ENCODE measurements at places on chromosomes 2 and 18.

DNA sequence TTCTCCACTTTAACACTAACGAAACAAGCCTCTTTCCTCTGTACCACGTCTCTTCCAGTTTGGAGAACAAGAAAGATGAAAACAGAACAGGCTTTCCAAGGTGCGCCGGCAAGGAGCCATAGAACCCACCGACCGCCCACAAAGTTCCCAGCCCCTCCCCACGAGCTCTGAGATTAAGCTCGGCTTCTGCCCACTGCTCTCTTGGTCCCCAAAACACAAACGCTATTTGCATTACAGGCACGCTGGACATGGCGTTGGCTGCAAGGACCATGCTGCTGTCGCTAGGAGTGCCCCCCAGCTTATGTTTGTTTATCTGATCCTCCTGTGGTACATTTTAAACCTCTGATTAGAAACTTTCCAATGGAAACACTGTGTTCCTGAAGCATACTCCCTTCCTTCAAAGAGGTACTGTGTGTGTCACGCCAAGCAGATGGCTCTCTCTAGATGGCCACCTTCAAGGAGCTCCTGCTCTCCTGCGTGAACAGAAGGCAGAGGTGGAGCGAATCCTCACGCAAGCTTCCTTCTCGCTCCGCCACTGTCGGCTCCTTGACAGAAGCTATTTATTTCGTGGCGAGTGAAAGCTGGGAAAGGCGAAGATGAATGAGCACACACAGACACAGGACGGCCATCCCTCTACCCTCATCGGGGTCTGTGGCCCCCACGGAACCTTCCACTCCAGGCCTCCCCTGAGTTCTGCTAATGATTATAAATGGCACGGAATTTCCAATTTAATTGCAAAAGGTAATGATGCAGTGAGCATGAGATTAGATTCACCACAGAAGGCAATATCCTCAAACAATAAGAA is 166.2 kb downstream of the EIPR1 start:
- DNase-seq: no peak

- no peak for DNase-seq
Observed at GRCh38 chr2:197128897-197129296, 181.7 kb downstream of the ANKRD44 start.

GRCh38 chr18:37598966-37599896 is 33.6 kb upstream of the CELF4 start:
- DNase-seq: no peak

DNA sequence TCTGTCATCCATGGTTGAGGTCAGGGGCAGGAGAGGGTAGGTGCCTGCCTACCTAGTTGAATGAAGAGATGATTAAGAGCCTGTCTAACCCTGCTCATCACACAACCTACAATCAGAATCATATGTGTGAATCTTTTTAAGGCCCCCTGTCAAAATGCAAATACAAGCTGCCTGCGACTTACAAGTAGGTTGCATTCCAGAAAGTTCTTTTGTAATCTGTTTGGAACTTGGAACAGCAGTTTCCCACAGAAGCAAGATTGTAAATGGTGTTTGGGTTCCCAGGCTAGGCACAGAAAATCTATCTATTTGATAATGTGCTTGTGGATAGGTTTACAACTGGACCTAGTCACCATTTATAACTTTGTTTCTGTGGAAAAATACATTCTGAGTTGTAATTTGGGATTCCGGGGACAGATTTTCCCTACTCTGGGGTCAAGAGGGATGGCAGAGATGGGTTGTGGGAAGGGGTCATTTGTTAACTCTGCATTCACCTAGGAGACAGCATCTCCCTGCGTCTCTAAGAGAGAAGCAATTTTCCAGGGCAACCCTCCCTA is 4.4 kb downstream of the LIPG start:
- DNase-seq: no peak

DNA sequence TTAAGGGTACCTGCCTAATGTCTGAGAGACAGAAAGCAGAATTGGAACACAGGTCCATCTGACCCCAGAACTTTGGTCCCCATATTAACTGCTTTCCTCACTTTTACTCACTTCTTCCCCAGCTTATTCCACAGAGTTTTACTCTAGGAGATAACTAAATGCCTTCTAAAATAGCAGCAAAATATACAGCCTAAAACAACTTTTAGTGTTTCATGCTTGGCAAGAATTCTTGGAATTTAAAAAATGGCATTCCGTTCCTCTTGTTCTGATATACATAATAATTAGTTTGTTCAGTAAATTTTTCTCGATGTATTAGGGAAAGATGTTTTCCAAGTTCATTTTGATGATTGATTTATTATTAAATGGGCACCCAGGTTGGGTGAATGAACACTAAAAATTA is 151.9 kb downstream of the FHOD3 start:
- DNase-seq: no peak

DNA sequence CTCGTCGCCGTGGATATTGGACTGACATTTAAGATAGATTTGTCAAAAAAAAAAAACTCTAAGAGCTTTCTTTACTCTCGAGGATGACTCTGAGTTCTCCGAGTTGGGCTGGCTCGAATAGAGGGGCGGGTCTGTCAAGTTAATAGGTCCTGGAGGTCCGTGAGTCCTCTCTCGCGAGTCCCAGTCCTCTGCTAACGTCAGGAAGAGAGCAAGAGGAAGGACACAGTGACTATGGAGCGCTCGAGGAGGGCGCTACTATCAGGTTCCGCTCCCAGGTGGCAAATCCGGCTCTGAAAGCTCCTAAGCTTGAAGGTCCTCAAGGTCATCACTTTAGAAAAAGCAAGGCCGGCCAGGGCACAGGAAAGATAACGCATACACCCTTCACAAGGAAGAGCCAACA is 404 bp upstream of the AKAIN1 start:
- no peak for DNase-seq

- no peak for DNase-seq
Observed at GRCh38 chr18:6590326-6590725, 139.2 kb upstream of the ARHGAP28 start.

DNA sequence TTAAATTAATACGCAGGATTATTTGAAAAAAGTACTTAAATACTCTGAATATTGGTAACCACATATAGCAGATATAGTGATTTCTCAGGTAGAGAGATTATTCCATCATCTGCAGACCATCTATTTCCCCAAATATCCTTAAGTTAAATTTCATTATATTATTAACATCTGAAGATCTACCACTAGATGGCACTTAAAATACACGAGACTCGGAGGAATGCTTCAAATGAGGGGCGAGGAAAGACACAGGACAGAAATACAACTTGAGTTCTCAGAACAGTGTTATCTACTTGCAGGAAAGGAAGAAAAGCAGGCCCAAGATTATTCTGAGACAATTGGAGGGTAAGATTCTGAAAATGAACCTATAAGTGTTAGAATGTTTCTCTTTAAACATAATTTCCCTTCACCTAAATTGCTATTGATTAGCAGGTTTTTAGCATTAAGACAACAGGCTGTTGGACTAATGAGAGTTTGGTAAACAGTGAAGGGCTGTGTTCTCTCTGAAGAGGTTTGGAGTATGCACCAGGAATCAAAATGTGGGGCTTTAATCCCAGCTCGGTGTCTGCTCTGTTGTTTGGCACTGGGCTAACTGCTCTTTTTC is 76.9 kb upstream of the GCFC2 start:
- peak; percentile 42 for DNase-seq

GRCh38 chr2:24111407-24111901 is 11.7 kb downstream of the PFN4 start:
- DNase-seq: peak; percentile 19

GRCh38 chr18:70301667-70302066 is 12.8 kb downstream of the SOCS6 start:
- no peak for DNase-seq

GRCh38 chr2:94622113-94622618 is 249.1 kb upstream of the TEKT4 start:
- DNase-seq: no peak

DNA sequence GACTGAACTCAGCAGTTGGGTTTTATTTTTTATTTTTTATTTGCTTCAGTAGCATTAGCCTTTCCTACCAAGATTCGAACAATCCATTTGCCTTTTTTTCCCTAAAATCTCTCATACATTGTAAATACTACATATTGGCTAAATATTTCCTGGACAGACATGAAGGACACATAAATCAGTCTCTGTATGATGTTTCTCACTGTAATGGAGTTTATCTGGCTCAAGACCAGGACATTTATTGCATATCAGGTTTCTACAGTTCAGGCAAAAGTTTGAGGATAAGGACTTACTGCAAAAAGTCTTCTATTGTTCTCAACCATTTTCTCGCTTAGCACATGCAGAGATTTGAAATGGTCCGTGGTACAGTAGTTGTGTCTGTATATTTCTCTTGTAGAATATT is 3.3 kb downstream of the CLUL1 start:
- no peak for DNase-seq

DNA sequence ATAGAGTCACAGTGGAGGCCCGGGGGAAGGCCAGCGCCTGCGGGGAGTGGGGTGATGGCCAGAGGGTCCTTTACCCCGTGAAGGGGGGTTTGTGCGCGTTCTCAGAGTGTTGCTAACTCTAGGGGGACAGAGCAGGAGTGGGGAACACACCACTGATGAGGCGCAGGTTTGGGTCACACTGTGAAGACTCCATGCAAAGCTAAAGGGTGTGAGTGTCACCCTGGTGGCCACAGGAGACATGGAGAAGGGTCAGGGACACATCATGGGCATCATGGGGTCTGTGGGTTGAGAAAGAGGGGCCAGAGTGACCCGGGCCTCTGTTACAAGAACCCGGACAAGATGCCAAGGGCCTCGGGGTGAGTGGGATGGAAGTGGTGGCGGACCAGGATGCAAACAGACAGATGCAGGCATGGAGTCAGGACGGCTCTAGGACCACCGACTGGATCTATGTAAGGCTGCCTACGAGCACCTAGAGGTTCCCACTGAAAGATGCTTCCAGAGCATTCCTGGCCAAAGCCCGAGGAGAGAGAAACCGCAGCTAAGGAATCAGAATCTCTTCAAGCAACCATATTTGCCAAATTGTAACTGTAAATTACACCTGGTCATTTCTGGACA is 84.3 kb downstream of the PXDN start:
- no peak for DNase-seq

DNA sequence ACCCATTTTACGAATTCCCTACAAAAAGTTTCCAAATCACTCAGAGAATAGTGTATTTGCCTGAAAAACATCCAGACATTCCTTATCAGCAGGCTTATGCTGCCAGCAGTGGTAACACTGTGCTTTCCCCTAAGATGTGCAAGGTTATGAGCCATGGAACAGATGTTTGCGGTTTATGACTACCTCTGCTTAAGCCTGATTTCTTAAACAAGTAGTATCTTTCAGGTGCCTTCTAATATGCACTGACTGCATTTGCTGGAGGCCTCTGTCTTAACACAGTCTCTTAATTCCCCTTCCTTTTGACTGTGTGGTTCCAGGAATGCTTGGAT is 54.8 kb downstream of the CDC42EP3 start:
- peak; percentile 78 for DNase-seq

DNA sequence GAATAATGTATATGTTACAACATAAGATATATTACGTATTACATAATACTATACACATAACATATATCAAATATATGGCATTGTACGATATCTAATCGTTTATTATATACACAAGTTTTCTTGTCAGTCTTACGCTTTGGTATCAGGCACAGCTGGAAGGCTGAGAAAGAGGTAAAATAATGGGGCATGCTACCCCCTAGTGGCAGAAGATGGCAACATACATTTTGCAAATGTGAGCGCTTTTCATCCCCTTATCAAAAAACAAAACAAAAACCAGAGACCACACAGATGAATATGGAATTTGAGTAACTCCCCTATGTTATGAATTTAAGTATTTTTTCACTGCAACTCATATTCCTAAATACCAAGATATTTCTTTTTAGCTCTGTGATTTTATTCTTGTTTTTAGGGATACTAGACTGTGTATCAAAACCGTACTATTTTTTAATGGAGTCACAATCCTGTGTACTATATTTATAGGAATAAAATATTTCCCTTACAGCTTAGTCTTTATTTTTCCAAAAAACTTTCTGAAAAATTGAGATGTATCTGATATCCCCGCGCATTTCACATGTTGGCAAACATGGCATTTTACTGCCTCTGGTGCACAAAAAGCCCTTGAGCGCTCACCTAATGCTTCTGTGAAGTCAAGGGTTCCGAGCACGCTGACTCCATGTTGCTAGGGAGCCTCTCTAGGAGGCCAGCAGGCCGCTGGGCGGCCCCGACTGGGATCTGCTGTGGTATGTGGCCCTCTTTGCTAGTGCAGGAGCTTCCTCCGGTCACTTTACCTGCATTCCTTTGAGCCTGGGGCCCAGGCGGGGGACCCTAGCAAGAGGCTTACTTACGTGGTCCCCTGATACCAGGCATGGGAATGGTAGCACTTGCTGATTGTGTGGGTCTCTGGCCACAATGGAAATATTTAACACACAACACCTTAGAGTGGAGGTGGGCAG is 62.5 kb downstream of the SLC4A3 start:
- peak; percentile 77 for DNase-seq

DNA sequence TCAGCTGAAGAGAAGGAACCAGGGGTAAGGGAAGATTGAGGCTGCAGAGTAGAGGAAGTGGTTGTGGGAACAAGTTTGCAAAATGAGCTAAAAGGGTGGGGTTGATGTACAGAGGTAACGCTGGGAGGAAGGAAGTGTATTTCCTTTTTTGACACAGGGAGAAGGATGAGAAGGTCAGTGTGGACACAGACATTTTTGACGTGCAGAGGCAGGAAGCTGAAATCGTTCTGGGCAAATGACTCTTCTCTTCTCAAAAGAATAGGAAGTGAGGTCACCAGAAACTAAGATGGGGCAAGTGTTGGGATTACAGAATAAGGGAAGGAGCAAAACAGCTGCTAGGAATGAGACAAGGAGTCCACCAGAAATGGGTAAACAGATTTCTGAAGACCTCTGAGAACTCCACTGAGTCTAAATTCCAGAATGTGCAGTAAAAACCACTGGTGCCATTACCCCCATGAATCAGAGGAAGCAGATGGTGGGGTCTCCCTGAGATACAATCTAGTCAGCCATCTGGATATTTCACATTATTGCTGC is 20.0 kb upstream of the RNF149 start:
- peak; percentile 61 for DNase-seq

- no peak for DNase-seq
Observed at GRCh38 chr2:207801259-207801658, 31.6 kb upstream of the FZD5 start.

All from fibroblast of mammary gland (primary cell).